ENCODE measurements at places on chromosomes 12 and 14. TPM values are rescaled to one million over a fixed set of nuclear protein-coding genes. Genes with fewer than 3 reads are reported as not detected.

- no peak for ATAC-seq
Measured at GRCh38 chr14:57822081-57822480, 43.8 kb downstream of the SLC35F4 start.

The MCRS1 gene
- 31.6 TPM for total RNA-seq

DNA sequence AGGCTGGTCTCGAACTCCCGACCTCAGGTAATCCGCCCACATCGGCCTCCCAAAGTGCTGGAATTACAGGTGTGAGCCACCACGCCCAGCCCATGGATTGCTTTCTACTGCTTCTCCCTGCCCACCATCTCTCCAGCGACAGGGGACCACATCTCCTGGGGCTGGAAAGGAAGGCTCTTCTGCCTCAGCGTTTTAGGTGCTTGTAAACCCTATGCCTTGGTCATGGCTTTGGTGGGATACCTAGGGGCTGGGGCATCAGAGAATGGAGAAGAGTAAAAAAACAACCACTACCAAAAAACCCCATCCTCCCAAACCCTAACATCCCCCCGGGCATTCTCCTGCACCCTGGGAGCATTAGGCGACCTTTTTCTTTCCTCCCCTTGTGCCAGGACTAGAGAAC is 1.1 kb upstream of the TMEM121 start:
- ATAC-seq: no peak

DNA sequence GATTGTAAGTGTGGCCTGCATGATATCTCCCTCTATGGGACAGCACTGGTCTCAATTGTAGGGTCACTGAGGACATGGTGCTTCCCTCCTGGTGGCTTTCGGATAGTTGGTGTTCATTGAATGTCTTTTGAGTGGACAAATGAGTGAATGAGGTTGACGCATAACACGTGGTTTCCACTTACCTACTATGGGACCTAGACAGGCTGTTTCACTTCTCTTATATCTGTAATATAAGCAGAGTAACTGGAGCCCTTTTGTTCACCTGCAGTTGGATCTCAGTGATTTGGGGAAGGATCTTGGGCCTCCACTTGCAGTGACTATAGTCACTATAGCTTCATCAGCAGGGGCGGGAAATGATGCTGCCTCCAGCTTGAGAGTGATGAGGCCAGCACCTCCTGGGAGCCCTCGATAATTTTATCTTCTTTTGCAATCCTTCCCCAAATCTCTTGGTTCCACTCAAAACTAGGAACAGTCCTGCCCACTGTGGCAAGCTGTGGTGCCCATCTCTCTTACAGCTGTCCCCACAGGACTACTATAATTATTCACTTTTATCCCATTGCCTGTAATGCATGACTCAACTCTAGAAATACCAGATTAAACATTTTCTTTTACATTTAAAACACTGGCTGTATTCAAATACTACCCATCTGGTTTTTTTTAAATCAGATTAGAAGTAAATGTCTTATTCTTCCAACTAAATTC is 242.9 kb downstream of the CHST11 start:
- peak; percentile 33 for ATAC-seq

GRCh38 chr12:131618701-131619100 is 92.2 kb upstream of the SFSWAP start:
- ATAC-seq: no peak

DNA sequence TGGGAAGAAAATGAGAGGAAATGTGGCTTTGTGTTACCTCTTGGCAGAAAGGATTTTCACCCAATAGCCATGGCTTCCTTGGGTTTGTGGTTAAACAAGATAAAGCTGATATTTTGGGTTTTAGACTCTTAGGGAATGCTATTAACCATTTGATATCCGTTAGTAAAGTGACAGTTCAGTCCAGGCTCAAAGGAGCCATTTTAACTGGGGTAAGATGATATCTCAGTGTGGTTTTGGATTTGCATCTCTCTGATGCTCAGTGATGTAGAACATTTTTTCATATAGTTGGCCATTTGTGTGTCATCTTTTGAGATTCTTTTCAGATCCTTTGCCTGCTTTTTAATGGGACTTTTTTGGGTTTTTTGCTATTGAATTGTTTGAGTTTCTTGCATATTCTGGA is 30.1 kb downstream of the IFT43 start:
- ATAC-seq: no peak

Measured in activated T-helper 17 cell treated with anti-CD3 and anti-CD28 coated beads, Interleukin-2, amount 50 U/mL, for 72 hours (primary cell).